GM10248 (cell line): ENCODE measurements at places on chromosomes 16 and 17.

DNA sequence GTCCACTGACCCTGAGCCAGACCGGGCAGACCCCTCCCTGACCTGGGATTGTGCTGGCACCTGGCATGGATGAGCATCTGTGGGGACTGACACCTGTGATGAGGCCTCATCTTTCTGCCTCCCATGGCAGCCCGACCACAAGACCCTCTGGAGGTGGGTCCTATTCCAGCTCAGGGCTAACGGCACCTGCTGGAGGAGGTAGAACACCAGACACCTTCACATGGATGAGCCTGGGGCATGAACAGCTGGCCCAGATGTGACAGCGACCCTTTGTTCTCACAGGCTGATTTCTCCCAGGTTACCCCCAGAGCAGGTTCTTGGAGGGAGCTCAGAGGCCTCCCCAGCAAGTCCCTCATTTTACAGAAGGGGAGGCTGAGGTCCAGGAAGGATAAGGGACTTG is 46.4 kb upstream of the PIK3R6 start:
- no peak for DNase-seq

- peak; percentile 88 for DNase-seq
Observed at GRCh38 chr16:50273888-50274325, 7.6 kb downstream of the ADCY7 start.

GRCh38 chr17:69245617-69246016 is 17.0 kb upstream of the ABCA10 start:
- DNase-seq = peak; percentile 10

- DNase-seq = no peak
Observed at GRCh38 chr17:79847698-79848369, 8.6 kb upstream of the CBX4 start.

- no peak for DNase-seq
Observed at GRCh38 chr17:48901241-48901640, 7.0 kb upstream of the UBE2Z start.

DNA sequence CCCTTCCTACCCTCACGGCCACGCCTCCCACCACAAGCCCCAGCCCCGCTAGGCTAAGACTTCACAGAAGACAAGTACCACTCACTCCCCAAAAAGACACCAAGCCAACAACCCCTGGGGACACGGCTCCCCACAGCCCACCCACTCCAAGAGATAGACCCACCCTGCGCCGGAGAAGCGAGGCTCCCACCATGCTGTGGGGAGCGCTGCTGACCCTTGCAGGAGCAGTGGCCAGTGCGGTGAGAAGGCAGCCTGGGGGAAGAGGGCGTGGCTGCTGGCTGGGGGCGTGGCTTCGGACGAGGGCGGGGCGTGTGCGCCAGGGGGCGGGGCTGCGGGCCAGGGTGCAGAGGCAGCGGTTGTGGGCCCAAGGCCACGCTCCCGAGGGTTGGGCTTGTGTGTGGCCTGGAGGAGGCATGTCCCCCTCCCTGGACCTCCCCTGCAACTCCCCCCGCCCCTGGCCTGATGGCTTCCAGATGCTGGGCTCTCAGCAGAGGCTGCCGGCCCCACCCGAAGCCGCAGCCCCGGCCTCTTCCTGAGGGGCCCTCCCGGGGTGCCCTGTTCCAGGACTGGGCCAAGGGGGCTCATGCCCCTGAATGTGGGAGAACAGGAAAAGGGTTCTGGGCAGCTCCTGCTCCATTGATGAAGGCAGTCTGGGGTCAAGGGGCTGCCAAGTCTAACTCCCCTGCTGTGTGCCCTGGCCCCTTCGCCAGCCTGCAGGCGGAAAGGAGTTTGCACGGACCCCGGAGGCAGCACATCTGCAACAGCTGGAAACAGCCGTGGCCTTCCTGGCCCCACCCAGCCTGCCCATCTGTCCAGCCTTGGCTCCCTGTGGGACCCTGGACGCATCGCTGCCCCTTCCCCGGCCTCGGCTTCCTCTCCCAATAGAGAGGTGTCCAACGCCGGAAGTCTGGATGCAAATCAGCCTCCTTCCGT is 9.1 kb downstream of the TFAP4 start:
- DNase-seq = no peak

- DNase-seq = no peak
Observed at GRCh38 chr17:77480509-77481215, 339.9 kb downstream of the SEC14L1 start.

DNA sequence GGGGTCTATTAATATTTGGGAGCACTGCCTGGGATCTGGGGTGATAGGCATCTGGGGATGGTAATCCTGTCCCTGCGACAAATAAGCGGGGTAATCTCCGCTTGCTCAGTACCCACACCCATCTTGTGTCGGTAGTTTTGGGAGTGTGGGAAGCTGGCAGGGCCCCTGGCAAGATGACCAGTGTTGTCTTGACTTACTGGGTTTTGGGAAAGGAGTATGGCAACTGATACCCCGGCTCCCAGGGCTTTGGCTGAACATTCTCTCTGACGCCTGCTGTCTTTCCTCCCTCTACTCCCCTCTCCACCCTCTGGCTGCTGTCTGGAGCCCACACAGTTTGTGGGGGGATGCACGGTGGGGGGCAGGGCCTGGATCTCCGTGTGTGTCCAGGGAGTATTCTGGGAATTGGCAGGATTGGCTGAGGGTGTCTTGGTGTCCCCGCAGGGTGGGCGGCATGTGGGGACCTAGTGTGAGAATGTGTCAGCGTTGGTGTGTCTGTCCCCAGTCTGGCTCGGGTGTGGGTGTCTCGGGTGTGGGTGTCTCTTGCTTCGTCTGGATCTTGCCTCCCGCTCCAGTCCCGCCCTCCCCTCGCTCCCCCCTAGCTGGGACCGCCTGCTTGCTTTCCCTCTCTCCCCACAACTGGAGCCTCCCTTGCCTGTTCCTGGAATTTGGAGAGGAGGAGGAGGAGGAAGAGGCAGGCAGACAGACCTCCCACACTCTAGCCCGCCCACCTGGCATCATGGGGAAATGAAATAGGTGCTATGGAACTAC is 12.0 kb downstream of the RARA start:
- no peak for DNase-seq

GRCh38 chr17:46868689-46869187 is 17.4 kb downstream of the WNT9B start:
- no peak for DNase-seq

DNA sequence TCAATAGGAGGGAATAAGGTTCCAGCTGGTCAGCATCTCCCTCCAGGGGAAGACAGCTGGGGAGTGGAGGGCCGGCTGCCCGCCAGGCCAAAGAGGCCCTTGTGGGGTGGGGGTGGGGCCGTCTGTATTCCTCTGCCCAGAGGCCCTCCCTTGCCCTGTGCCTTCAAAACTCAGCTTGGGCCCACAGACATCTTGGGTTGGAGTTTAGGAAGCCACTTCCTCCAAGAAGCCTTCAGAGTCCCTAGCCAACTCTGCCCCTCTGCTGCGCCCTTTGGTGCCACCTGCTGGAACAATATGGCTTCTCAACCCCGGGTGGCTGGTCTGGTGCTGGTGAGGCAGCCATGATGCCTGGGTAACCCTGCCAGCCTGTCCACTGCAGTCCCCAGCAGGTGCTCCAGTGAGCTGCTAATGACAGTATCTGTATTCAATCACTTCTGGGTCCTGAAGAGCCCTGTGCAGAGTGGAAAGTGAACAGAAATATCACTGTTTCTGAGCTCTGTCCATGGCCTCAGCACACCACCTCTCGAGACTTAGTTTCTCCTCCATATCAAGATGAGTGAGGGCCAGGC is 16.7 kb downstream of the HSD11B2 start:
- DNase-seq = peak; percentile 79

GRCh38 chr16:64452446-64452845 is 669.4 kb downstream of the CDH11 start:
- no peak for DNase-seq

DNA sequence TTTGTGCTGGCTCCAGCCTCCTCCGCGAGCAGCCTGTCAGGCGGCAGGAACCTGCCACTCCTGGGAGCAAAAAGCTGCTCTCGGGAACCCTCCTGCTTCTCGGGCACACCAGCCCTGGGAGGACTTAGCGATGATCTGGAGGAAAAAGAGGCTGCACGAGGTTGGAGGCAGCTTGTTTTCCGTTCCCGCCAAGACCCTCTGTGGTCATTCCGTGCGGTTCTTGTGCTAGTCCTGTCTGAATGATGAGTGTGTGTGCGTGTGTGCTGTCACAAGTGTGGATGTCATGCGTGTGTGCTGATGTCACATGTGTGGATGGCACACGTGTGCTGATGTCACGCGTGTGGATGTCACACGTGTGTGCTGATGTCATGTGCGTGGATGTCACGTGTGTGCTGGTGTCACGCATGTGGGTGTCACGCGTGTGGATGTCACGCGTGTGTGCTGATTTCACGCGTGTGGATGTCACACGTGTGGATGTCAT is 150.0 kb downstream of the NPIPB11 start:
- no peak for DNase-seq

DNA sequence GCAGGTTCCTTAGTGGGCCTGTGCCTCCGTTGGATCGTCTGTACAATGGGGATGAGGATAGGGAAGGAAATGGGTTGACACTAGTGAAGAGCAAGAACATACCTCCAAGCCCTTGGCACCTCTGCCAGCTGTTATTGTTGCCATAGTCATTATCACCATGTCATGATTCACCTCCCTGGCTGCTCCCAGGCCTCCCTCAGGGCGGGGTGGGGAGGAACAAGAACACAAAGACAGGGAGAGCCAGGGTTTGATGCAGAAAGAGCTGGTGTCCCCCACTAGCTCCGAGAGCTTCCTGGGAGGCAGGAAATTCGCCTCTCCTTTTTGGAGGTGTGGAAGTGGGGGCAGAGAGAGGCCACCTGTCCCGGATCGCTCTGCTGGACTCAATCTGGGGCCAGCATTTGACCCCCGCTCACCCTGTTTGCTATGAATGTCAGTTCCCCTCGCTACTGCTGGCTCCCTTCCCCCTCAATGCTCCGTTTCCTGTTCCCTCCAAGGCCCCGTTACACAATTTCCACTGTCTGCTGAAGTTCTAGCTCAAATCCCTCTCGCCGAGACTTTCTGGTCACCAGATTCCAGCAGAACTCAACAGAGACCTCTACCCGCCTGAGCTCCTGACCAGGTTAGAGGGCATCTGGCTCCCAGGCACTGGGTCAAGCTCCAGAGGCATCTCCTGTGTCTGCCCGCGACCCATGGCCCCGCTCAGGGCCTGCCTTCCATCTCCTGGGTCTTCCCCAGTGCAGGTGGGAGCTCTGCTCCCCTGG is 9.1 kb downstream of the TIMP2 start:
- no peak for DNase-seq

DNA sequence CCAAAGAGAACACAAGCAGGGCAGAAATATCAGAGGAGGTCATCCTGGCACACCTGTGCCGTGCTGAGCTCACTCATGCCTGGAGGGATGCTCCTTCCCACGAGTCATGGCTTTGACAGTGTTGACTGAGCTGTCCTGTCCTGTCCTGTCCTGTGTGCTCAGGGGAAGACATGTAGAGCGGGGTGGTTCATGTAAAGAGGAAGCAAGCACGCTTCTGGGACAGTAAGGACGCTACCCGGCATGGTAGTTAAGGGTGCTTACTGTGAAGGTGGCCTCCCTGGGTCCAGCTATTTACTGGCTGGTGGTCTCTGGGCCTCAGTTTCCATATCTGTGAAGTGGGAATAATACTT is 398 bp downstream of the LGALS9 start:
- DNase-seq = peak; percentile 50

GRCh38 chr16:56606476-56607108 is 1.8 kb upstream of the MT2A start:
- no peak for DNase-seq

- DNase-seq = no peak
Observed at GRCh38 chr17:43790311-43790940, 10.2 kb downstream of the CFAP97D1 start.

GRCh38 chr16:70605283-70605657 is 41.1 kb upstream of the IL34 start:
- no peak for DNase-seq

DNA sequence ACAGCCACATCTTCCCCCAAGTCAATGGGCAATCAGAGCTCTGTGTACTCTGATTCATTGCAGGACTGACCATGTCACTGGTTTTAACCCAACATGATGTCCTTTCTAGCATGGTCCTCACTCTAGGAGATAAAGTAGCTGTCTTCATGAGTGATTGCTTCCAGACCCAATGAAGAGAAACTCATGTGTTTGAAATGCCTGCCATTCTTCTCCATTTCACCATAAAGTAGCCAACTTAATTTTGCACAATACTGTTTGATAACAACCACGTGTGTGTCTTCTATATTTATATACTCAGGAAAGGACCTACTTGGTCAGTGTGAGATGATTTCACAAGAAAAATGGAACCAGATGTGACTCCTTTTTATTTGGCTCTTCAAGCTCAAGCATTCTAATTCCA is 172.5 kb downstream of the AXIN2 start:
- DNase-seq = no peak

DNA sequence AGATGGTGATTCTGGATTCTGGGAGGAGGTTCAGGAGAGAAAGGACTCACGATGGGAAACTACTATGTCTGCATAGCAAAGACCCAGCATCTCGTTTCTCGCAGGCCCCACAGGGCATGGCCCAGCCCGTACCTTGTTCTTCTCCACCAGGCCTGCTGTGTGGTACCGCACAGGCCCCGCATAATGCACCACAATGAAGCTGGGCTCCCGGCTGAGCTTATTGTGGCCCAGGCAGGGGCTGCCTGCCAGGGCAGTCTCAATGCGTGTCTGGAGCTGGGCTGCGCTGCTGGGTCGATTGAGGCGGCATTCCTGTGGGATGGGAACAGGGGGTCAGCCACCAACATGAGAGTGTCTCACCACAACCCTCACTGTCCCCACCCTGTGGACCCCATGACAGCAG is 20.4 kb downstream of the ZNHIT3 start:
- DNase-seq = no peak

- DNase-seq = no peak
Observed at GRCh38 chr17:72422204-72422504, 301.3 kb downstream of the SOX9 start.

- no peak for DNase-seq
Observed at GRCh38 chr16:83803811-83804210, 4.0 kb upstream of the HSBP1 start.

DNA sequence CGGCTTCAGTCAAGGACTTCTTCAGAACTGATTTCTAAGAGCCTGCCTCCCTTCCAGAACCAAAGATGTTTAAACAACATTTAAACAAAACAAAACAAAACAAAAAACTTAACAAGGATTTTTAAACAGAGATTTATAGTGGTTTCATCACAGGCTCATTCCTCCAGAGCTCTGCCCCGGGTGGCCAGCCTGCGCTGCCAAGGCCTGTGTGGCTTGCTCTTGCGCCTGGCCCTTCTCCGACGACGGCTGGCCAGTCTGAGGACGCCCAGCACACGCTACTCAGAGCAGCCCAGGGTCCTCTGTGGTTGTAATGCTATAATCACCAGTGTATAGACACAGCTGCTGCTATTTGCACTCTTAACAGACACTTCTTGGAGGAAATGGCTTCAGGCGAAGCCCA is 307.2 kb upstream of the MYOCD start:
- no peak for DNase-seq

GRCh38 chr17:49061524-49061943 is 64.3 kb downstream of the IGF2BP1 start:
- DNase-seq = no peak
